Cardiac fibroblast (primary cell): ENCODE measurements at places on chromosomes 5 and 9.

- DNase-seq: no peak
These were observed 168.4 kb downstream of the TTLL11 start for GRCh38 chr9:121924700-121925099.

DNA sequence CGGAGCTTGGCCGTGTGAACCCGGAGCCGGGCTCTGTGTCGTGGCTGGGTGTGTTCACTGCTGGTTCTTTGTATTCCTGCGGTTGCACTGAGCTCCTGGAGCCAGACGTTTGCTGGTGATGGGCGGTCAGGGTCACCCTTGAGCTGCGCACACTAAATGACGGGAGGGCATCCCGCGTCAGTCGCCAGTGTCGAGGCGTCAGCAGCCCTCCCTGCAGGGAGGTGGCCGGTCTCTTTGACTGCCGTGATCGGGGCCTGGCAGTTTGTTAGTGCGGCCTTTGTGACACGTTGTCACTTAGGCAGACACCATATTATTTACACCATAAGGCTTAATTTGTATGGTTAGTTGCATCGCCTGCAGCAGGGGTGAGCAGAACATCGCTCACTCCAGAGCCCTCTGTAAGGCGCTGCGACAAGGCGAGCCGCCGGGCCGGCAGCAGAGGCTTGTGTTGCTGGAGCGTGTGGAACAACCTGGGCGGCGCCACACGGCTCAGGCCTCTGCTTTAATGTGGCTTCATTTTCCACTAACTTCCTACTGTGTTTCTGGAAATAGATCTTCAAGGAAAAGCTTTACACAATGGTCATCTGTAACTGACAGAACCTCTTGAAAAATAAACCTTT, 8.3 kb downstream of the NDUFS6 start:
- DNase-seq: no peak

GRCh38 chr9:82957529-82958379, 105.2 kb downstream of the RASEF start:
- no peak for DNase-seq

- no peak for DNase-seq
These were observed 2.4 kb downstream of the RPS14 start for GRCh38 chr5:150447188-150447587.

GRCh38 chr5:96885518-96886338, 9.4 kb downstream of the ERAP2 start:
- DNase-seq: no peak

GRCh38 chr5:62376064-62376463, 27.6 kb downstream of the DIMT1 start:
- DNase-seq: peak; percentile 29

- peak; percentile 92 for DNase-seq
These were observed 1.5 kb upstream of the GPRIN1 start for GRCh38 chr5:176611435-176611834.

DNA sequence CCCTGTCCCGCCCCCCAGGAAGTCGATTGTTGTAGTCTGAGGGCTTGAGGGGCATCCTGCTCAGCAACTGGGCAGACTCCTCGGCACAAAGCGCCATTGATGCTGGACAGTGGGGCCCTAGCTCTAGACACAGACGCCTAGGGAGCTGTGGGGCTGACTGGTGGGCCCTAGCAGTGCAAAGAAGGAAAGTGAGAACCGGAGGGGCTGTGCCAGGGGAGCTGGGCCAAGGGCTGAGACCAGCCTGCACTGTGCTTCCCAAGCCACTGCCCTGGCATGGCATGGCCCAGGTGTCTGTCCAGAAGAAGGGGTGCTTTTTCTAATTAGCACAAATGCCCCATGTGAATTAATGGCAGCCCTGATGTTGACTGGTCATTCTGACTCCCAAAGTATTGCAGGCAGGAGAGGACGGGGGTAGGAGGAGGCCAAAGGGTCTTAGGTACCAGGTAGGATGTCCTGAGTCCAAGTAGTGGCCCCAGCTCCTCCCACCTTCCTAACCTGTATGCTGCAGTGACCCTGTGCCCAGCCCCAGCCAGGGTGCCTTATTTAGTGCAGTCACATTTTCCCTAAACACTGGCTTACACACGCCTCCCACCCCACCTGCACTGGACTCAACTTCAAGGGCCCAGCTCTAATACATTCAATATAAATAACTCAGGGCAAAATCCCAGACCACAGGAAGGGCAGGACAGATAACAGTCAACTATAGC, 15.9 kb downstream of the TCF7 start:
- DNase-seq: no peak

DNA sequence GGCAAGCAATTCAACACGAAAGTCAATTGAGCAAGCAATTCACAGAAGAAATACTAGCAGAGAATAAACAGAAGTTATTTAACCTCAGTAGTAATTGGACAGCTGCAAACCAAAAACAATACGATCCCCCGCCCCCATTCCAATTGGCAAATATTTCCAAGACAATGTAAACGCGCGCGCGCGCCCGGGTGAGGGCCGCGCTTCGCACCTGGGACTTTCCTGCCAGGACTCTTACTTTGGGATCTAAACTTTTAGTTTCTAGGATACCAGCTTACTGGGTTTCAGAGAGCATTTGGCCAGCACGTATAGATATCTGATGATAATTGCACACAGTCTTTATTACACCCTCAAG, 8.6 kb downstream of the RUFY1 start:
- peak; percentile 65 for DNase-seq

DNA sequence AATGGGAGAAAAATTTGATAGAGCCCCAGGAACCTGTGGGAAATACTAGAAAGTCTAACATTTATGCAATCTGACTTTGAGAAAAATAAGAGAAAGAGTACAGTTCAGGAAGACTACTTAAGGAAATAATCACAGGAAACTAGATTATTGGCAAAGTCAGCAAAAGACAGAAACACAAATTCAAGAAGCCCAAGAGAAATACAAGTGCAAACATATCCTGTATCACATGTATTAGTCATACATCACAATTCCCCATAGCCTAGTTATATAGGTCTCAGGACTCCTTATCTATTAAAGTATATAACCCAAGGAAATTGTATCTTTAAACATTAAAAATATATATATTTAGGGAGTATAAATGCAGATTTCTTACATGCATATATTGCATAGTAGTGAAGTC, 100.8 kb downstream of the HOMER1 start:
- DNase-seq: peak; percentile 10

DNA sequence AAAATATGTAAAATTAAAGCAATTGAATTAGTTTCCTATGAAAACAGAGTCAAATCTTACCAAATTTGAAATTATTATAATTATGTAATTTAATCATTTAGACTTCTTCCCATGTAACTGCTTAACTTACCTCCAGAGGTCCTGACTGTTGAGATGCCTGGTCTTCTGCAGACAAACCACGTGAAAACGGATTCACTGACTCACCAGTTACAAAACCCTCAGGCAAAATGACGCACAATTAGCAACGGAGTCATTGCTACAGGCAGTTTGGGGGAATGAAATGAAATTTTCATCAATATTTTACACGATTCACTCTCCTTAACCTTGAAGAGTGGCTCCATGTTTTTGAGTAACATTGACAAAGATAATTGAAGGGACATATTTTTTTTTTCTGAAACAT, 460.8 kb downstream of the MTRR start:
- no peak for DNase-seq

DNA sequence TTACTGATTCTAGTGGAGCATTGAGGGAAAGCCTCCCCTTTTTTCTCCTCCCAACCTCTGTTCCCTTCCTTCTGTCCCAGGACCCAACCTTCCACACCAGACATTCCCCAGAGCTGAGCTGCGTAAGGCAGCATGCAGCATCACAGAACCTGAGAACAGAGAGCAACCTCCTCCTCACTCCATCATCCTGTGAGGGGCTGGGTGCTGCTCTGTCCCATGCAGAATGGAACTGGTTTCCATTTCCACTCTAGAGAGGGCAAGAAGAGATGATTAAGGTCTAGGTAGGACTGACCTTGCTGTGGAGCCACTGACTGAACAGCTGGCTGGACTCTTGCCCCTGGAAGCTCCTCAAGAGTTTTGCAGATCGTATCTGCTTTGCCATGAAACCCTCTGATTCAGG, 30.1 kb upstream of the IL7R start:
- no peak for DNase-seq

DNA sequence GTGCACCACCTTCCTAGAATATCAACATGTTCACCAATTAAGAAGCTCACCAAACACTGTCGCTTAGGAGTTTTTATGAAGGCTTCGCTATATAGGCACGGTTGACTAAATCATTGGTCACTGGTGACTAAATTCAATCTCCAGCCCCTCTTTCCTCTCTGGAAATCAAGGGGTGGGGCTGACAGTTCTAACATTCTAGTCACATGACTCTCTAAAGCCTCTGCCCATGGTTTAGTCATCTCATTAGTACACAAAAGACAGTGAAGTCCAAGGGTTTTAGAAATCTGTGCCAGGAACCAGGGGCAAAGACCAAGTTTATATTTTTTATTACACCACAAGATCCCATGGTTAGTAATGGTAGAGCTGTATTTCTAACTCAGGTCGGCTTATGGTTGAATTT, 243.2 kb downstream of the ELAVL2 start:
- DNase-seq: no peak

- no peak for DNase-seq
These were observed 96.3 kb downstream of the ERCC6L2 start for GRCh38 chr9:95971815-95972214.

GRCh38 chr9:88775037-88775471, 216.2 kb upstream of the S1PR3 start:
- peak; percentile 98 for DNase-seq

GRCh38 chr5:178081571-178082243, 31.6 kb upstream of the N4BP3 start:
- DNase-seq: no peak

GRCh38 chr9:38000332-38000731, 68.7 kb downstream of the SHB start:
- DNase-seq: no peak

- DNase-seq: peak; percentile 55
These were observed 708.6 kb upstream of the WWC1 start for GRCh38 chr5:167582886-167583285.

DNA sequence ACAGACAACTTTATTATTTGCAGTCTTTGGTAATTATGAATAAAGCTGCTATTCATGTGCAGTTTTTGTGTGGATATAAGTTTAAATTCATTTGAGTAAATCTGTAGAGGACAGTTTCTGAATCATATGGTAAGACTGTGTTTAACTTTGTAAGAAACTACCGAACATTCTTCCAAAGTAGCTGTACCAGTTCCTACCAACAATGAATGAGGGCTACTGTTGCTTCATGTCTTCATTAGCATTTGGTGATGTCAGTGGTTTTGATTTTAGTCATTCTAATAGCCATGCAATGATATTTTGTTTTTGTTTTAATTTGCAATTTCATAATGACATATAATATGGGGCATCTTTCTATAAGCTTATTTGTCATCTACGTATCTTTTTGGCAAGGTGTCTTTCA, 501.3 kb upstream of the RORB start:
- DNase-seq: no peak

GRCh38 chr5:45696206-45696836, at the start of gene HCN1:
Gene HCN1, minus strand, starts transcription at chr5:45696380.
- DNase-seq: peak; percentile 68

- no peak for DNase-seq
These were observed 33.2 kb upstream of the NOTCH1 start for GRCh38 chr9:136578915-136579649.
